ENCODE measurements at places on chromosomes 2 and 18.

GRCh38 chr18:25672490-25672889 is 320.5 kb upstream of the ZNF521 start:
- DNase-seq: no peak

DNA sequence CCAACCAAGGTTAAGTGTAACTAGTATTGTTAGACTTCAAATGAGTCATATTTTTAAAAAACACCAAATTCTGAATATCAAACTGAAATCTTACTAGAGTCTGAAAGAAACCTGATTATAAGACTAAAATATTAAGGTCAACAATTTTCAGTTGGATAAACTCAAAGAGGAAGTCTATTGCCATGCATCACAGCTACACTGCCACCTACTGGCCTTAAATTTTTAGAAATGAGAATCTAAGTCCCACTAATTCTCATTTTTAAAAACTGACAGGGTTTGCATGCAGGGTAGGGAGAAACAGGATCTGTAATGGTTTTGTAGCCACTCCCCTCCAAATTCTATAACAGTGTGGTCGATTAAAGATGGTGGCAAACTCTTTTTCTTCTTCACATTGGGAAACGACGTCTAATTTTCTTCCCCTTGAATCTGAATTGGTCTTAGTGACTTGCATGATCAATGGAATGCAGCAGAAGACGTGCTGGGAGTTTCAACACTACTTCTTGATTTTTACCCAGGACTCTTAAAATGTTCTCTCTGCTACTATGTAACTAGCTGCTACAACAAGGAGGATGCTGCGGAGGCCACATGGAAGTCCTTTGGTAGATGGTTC is 176.1 kb upstream of the SESTD1 start:
- peak; percentile 34 for DNase-seq

DNA sequence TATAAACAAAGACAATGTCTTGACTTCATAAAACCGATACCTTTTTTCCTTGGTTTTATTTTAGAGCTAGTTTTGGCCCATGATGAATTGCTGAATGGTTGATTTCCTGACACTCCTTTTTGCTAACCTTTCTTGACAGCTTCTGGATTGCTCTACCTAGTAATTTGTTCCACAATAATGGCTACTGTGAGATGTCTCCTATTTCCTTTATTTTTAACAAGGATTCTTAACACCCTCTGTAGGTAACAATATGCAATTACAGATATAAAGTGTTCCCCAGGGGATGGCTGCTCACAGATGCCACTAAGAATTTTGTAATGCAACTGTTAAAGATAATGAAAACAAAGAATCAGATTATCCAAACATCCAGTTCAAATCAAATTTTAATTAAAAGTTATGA is 100.8 kb upstream of the ATP5MC3 start:
- peak; percentile 30 for DNase-seq

GRCh38 chr2:169977530-169977929 is 150.3 kb downstream of the UBR3 start:
- DNase-seq: no peak

- no peak for DNase-seq
Observed at GRCh38 chr2:196181484-196181883, 10.1 kb upstream of the STK17B start.

- peak; percentile 45 for DNase-seq
Observed at GRCh38 chr2:130336877-130337734, 5.6 kb upstream of the IMP4 start.

- DNase-seq: no peak
Observed at GRCh38 chr18:43148231-43148630, 32.7 kb upstream of the RIT2 start.

DNA sequence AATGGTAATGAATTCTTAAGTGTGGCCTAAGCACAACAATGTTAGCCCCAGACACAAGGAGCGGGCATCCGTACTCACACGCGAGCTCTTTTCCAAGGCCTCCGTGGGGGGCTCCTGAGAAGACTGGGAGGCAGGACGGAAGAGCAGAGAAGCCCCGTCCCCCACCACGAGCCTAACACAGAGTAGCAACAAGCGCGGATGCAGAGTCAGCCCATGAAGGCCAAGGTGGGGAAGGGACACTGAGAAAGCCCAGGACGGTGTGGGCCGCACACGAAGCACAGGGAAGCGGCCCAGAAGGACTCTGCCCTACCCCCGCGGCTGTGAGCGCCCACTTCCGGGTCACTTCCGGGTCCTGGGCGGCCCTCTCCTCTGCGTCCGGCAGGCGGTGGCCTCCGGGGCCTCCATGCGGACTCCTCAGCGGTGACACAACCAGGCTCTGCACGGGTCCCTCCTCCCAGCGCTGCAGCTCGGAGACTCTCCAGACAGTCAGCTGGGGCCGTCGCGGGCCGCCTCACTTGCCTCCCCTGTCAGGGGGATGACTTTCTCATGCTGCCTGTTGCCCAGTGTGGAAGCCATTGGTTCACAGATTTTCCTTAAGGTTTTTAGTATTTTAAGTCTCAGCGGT is 151.5 kb downstream of the MTCL1 start:
- no peak for DNase-seq

DNA sequence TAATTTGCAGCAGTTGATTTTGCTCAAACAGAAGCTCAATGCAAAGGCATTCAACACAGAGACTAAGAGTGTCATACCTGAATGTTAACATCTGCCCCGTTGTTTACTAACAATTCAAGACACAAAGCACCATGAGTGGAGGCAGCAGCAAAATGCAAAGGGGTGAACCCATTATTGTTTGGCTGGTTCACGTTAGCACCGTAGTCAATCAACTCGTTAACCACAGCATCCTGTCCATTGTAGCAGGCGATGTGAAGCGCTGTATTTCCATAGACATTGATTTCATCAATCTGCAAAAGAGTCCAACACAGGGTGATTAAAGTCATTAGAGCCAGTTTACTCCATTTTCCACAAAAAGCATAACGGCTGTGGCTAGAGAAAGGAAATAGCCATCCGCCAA is 189.3 kb downstream of the ANKRD44 start:
- DNase-seq: peak; percentile 23

All from CD4-positive, alpha-beta T cell treated with Interleukin-12 subunit alpha and Interleukin-12 subunit beta, for 1 hour (primary cell).